Left ventricle myocardium superior (tissue), 1 donor: ENCODE measurements at places on chromosomes 12 and 14. TPM values are rescaled to one million over a fixed set of nuclear protein-coding genes. Genes with fewer than 3 reads are reported as not detected.
A peak's percentile ranks its signal among the peaks of the same experiment; 100 is the strongest.

The KRT5 gene
- total RNA-seq, result 1.1 TPM

The C12orf54 gene
- not detected for total RNA-seq

The DLK1 gene
- 22.7 TPM for total RNA-seq

The GALNT16 gene
- 101 TPM for total RNA-seq

The POTEG gene
- not detected for total RNA-seq

The WNT1 gene
- not detected for total RNA-seq

The PXMP2 gene
- total RNA-seq, result 75.1 TPM

The PLEKHG7 gene
- not detected for total RNA-seq

The LTBR gene
- 32.9 TPM for total RNA-seq

The RDH12 gene
- not detected for total RNA-seq

The FGD6 gene
- 23.5 TPM for total RNA-seq

DNA sequence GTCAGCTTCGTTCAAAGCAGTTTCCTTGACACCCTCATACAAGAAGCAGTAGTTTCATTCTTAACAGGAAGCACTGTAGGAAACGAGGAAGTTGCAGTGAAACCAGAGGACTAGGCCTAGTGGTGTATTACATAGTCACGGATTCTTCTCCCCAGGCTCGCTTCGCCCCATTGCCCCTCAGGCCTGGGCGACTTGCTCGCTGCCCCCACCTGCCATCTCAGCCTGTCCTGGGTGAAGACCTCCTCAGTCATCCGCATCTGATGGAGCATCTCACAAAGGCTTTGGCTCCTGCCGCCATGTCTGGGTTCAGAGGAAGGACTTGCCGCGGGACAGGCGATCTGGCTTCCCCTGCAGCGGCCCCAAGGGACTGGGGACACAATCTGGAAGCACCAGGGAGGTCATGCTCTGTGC, 93.5 kb downstream of the LMNTD1 start:
- DNase-seq, result peak; percentile 38

- no peak for DNase-seq
These were observed 107.7 kb downstream of the ESR2 start for GRCh38 chr14:64186231-64187129.

GRCh38 chr14:82403987-82404386, 870.3 kb upstream of the SEL1L start:
- DNase-seq, result no peak

DNA sequence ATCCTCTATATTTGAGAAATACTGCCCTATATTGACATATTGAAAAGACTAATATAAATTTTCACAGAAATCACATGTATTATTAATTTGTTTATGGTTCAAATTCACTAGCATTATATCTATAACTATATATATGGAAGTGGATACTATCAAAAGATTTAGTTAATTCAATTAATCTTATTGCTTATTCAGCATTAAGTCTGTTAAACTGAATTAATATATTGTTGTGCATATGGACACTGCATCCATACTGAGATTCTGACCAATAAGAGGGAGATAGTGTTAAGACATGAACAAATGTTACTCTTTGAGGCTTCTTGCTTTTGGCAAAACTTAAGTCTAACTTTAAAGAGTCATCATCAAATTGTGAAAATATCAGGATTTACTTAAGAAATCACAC, 52.0 kb upstream of the C12orf50 start:
- no peak for DNase-seq

- no peak for DNase-seq
These were observed 16.3 kb upstream of the GALNT9 start for GRCh38 chr12:132345561-132346200.

DNA sequence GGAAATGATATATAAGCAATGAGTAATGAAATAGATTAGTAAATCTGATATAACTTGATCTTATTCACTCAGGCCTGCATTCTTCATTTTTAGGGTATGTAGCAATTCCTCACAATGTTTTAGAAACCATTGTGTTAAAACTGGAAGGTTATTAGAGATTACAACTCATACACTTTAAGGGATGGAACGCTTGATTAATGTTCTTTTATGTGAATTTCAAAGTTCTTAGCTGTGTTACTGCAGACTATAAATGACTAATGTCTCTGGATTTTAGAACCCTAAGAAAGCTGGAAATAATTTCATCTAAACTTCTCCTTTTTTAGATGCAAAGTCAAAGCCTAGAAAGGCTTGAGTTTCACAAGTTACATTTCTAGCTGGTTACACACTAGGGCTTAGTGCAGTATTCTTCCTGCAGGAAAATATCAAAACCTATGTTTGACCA, 148.2 kb upstream of the CLEC14A start:
- DNase-seq, result no peak

- DNase-seq, result no peak
These were observed 571.4 kb downstream of the NOVA1 start for GRCh38 chr14:26026384-26026783.

GRCh38 chr12:45737638-45738037, 8.1 kb downstream of the ARID2 start:
- no peak for DNase-seq

GRCh38 chr14:94653321-94653720, 41.1 kb downstream of the SERPINA3 start:
- DNase-seq, result no peak

DNA sequence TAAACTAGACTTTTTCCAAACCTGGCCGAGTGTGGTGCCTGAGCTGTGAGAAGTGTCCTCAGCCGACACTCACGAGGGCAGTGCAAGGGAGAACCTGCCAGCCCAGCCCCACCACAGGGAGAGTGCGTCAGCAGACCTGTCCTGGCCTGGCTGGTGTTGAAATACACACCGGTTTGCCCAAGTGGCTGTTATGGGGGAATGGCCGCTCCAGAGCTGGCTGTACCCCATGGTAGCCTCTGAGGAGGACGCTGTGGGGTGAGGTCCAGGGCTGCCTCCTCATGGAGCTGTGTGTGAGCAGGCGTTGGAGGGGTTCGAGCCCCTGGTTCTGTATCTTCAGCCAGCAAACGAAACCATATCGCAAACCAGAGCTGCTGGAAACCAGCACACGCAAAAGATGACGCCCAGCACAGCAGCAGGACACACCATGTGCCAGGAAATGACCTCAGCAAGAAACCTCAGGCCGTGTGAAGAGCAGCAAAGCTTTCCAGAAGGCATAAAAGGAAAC, 9.4 kb downstream of the ANKRD9 start:
- peak; percentile 84 for DNase-seq

GRCh38 chr14:96629082-96629481, 126.9 kb downstream of the PAPOLA start:
- no peak for DNase-seq

- no peak for DNase-seq
These were observed 259.6 kb upstream of the RGS6 start for GRCh38 chr14:71672596-71672995.
